ENCODE measurements at places on chromosomes 16 and 17.

DNA sequence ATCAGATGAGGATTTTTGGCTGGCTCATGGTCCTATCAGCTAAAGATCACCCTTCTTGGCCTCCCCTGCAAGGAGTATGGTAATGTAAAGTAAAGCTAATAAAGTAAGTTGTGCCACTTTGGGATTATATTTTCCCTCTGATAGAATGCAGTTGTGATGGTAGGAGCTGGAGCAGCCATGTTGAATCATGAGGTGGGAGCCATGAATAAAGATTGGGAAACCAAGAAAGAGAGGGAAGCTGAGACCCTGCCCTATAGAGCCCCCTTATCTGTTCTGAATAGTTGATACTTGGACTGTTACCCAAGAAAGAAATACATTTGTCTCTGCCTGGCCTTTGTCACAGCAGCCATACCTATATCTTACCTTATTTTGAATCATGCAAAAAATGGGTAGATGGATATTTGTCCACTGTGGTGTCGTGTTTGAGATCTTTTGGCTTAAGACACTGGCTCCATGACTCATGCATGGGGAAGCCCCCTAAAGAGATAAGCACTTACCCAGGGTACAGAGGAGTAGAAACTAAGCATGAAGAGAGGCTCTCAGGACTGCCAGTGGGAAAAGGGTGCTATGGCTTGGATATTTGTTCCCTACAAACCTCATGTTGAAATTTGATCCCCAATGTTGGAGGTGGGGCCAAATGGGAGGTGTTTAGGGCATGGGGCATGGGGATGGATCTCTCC, 17.7 kb upstream of the TVP23A start:
- no peak for DNase-seq

DNA sequence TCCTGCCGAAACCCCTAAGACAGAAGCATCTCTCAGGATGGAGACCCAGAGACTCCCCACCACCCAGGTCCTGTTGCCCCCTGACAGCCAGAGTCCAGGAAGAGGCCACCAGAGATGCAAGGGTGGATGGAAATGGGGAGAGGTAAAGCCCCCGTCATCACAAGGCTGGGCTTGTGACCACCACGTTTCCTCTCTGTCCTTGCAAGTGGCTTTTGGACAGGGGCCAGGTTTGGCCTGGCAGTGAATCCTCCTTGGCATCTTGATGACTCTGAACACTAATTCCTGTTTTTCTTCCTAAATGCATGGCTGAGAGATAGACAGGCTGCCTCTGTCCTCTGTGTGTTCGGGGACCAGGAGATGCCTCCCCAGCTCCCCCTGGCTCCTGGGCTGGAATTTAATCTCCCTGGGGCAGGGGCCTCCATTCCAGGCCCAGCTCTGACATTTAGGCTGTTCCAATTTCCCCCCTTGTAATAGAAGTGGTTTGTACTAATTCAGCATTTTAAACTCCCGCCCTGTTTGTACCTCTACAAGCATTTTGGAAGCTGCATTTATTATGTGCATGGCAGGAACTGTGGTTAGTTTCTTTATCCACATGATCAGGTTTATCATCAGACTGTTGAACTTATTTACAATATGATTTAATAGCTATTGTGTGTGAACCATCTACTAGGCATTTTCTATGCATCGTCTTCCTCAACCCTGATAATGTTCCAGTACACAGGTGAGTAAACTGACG, 116.1 kb upstream of the IRX6 start:
- DNase-seq, result no peak

DNA sequence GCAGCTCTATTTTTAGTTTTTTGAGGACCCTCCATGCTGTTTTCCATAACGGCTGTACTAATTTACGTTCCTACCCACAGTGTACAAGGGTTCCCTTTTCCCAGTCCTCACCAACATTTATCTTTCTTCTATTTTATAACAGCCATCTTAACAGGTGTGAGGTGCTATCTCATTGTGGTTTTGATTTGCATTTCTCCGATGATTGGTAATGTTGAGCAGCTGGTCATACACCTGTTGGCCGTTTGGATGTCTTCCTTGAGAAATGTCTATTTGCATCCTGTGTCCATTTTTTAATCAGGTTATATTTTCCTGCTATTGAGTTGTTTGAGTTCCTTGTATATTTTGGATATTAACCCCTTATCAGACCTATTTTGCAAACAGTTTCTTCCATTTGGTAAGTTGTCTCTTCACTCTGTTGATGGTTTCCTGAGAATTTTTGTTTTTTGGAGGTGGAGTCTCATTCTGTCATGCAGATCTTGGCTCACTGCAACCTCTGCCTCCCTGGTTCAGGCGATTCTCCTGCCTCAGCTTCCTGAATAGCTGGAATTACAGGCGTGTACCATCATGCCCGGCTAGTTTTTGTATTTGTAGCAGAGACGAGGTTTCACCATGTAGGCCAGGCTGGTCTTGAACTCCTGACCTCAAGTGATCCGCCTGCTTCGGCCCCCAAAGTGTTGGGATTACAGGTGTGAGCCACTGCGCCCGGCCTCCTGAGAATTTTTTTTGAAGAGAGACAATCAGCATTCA, 279.6 kb downstream of the SNX29 start:
- no peak for DNase-seq

GRCh38 chr17:38464723-38465390, 36.6 kb downstream of the ARHGAP23 start:
- DNase-seq, result no peak

GRCh38 chr17:4987767-4988567, 492 bp upstream of the CAMTA2 start:
- no peak for DNase-seq

DNA sequence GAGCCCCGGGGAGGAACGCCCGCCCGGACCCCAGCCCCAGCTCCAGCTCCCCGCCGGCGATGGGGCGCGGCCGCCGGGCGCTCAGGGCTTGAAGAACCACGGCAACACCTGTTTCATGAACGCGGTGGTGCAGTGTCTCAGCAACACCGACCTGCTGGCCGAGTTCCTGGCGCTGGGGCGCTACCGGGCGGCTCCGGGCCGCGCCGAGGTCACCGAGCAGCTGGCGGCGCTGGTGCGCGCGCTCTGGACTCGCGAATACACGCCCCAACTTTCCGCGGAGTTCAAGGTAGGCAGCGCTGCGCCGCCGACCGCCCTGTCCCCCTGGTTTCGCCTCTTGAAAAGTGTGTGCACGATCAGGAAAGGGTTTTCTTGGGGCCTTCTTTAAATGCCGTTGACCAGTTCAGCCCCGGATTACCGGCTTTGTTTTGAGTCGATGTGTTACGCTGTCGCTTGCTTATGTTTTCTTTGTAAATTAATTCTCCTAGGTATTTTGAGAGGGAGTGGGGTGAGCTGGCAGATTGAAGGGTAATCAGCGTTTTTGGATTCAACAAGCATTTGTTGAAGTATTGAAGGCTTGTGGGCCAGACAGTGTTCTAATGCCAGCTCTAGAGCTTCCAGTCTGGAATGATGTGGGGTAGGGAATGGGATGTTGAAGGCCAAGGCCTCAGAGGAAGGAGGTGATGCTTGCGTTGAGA, 681 bp downstream of the USP43 start:
- DNase-seq, result peak; percentile 4

DNA sequence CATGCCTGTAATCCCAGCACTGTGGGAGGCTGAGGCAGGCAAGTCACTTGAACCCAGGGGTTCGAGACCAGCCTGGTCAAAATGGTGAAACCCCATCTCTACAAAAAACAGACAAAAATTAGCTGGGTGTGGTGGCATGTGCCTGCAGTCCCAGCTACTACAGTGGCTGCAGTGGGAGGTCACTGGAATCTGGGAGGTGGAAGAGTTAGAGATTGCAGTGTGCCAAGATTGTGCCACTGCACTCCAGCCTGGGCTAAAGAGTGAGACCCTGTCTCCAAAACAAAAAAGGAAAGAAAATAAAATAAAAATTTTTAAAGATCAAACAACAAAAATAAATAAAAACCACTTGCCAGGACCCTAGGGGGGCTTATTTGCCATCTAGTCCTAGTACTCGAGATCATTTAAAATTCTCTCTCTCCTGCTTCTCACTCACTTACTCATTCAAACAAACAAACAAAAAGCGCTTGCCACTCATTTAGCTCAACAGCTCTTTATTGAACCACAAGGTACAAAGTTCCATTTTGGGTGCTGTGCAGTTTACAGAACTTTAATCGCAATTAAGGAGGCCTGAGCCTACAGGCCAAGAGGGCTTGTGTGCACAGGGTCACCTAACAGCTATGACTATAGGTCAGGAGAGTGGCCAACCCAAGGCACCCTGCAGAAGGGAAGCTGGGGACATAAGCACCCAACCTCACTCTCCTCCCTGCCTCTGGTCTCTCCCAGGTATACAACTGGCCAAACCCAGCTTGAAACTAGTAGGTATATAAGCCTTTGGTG, 4.4 kb downstream of the CHD9NB start:
- DNase-seq, result no peak

GRCh38 chr17:63483655-63484575, 7.1 kb downstream of the ACE start:
- DNase-seq, result no peak

DNA sequence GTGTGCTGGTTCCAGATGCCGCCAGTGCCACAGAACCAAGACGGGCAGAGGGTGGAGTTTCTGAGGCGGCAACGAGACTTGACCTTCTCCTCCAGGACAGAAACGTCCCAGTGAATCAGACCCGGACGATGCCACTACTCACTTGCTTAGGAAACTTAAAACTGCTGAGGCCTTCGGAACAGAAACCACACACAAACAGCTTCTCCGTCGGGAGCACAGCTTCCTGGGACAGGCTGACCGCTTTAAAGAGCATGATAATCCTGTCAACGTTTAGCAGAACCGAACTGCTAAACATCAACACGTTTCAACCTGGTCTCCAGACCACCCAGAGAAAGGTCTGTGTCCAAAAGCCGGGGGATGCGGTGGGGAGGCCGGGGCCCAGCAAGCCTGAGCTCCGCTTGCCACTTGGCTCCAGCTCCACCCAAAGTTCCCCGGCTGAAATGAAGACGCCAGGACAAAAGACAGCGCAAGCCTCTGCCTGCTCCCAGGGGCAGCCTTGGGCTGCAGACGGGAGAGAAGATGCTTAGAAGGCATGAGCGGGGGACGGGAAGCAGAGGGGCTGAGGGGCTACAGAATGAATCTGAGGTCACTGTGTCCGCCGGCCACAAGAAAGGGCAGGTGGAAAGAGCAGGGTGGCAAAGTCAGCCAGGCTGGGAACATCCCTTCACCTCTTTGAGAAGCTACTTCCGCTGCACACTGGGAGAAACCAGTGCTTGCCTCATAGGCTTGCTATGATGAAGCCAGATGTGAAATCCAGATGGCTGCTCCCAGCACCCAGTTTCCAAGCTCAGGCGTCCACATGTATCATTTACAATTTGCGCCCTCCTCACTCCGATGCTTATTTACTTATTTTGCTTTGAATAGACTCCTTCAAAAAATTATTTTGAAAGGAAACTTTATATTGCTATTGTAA, 69.0 kb downstream of the MRM3 start:
- no peak for DNase-seq

GRCh38 chr16:72137380-72138063, 34.4 kb downstream of the PMFBP1 start:
- DNase-seq, result no peak

DNA sequence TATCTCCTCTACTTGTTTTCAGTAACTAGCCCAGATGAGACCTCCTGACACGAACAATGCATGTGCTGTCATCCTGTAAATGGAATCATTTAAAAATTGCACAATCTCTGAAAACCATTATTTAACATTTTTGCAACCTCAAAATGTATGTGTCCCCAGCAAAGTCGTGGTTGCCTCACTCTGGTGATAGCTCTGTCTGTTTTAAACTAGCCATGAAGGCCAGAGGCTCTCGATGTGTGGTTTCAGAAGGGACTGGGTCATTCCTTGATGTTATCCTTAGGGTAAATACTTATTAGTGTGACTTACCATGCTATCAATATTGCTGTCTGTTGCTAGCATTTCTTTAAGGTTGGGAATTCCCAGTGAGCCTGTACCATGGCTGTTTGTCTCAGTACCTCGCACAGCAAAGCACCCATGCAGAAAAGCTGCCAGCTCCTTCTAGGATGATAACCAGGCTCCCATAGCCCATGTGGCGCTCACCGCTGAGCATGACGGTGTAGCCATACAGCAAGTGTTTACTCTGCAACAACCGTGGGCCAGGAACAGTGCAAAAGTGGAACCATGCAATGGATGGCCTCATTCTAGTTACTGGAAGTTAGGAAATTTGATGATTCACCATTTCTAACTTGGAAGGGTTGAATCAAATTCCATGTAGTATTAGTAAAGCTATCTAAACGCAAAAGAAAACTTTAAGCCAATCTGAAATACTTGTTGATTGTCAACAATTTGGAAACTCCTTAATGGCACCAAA, 2.9 kb upstream of the PGS1 start:
- DNase-seq, result no peak

DNA sequence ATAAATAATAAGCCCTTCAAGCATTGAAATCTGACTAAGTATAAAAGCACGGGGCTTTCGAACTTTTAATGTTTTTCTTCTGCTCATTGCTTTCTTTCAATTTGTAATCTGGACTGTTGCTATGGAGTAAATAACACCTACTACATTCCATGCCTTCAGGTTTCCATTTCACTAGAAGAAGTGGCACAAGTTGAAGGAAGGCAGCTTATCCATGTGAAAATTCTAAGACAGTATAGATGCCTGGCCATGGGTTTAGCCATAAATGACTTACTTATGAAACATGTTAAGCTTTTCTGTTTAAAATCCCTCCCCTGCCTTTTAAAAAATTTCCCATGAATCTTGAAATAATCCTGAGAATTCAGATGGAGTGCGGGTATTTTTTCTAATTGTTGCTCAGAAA, 30.6 kb downstream of the KCNJ16 start:
- no peak for DNase-seq

GRCh38 chr17:21119247-21119918, 7.4 kb upstream of the DHRS7B start:
- peak; percentile 25 for DNase-seq

- DNase-seq, result peak; percentile 96
These were observed at the start of gene NUP88 for GRCh38 chr17:5419356-5419958. TSS of gene NUP88 (minus strand) at chr17:5419662. CDS start at chr17:5419650, 12 bp downstream.

DNA sequence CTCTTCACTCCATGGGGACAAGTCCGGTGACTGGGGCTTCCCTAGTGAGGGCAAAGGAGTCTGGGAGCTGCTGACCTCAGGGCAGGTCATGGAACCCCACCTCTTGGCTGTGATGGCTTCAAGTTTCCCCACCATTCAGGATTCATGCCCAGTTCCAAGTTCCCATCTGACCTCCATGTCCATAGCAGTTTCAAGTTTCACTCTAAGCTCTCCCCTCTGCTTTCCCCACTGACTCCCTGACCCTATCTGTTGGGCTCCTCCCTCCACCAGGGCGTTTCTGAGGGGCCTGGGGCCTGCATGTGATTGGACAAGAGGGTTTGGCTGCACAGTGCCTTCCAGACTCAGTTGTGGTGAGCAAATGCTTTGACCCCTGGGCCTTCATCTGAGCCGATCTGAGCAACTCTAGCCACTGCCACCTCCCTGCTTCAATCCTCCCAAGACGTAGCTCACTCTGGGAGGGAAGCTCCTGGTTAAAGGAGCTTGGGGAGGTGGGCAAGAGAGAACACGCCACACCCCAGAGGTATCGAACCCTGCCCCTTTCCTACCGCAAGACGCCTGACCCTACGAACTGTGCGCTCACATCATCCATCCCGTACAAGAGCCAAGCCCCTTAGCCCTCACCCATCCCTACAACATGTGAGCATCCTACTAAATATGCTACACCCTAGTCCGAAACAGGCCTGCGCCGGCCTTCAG, 8.3 kb downstream of the ZNF629 start:
- no peak for DNase-seq
